Fibroblast of lung (primary cell): ENCODE measurements at places on chromosomes 16 and 17.

- peak; percentile 43 for DNase-seq
Measured at GRCh38 chr16:3274490-3274889, 8.8 kb upstream of the ZNF263 start.

GRCh38 chr16:82280867-82281266, 110.8 kb upstream of the MPHOSPH6 start:
- no peak for DNase-seq

- DNase-seq = no peak
Measured at GRCh38 chr16:5850632-5851392, 753.2 kb upstream of the EEF2KMT start.

DNA sequence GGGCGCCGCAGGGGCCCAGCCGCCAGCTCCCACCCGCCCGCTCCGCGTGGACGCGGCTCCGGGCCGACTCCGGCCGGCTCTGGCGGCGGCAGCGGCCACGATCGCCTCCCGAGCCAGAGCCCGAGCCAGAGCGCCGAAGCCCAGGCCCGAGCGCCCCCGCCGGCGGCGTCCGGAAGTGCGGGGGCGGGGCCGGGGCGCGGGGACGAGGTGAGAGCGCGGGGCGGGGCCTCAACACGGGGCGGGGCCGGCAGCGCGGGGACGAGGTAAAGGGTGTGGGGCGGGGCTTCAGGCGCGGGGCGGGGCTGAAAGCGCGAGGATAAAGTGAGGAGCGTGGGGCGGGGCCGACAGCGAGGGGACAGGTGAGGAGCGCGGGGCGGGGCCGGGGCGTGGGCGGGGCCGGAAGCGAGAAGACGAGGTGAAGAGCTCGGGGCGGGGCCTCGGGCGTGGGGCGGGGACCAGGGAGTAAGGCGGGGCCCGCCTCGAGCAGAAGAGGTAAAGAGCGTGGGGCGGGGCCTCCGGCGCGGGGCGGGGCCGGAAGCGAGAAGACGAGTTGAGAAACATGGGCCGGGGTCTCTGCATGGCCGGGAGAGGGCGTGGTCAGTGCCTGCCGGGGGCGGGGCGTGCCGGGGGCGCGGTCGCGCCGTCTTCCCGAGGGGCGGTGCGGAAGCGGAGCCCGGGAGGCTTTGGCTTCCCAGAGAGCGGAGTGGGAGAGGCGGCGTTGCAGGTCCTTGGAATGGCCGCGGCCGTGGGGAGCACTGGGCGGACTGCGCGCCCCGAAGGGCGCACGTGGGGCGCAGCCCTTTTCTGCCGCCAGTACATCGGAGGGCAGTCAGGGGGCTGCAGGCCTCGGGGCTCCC, at the start of gene AXIN1:
Gene AXIN1, minus strand, starts transcription at position 177 of the 857 bp plus-strand sequence. CDS start 5,698 bp downstream, outside the sequence.
- DNase-seq = peak; percentile 89

DNA sequence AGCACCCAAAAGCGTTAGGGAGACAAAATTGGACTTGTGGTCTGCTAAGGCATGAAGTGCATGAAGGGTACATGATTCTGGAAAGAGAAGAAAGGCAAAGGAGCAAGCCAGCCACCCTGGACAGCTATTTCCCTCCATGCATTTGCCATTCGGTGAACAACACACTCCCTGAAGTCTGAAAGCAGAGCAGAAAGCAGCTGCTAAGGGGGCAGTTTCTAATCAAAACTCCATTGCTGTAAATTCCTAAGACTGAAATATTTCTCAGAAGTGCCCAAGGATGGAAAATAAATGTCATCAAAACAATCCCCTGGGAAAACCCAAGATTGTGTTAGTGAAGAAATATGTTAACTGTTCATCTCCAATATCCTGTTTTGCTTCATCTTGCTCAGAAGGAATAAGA, 44.3 kb downstream of the PMP22 start:
- no peak for DNase-seq

DNA sequence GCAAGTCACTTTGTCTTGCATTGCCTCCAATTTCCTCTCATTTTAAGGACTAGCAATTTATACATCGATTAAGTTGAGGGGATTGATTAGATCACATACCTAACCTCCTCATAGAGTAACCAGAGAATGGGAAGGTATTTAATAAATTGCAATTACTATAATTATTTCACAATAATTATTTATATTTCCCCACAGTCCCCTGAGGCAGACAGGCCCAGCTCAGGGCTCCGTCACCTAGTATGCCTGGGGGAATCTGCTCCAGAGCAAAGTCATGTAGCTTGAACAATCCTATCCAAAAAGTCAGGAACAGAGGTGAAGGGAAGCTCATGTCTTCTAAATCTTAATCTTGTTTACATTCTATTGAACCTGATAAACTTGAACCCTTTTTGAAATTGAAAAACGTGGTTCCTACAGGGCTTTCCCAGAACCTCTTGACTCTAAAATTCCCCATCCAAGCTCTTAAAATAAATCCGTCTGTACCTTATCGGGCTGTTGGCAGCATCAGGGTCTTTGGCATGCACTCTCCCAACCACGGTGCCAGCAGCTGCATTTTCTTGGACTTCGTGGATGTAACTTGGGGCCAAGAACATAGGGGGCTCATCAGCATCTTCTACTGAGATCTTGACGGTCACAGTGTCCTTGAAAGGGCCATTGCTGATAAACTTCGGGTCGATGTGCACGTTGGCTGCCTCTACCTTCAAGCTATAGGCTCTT, 140.1 kb downstream of the CDH11 start:
- no peak for DNase-seq

GRCh38 chr16:54506741-54507500, 220.3 kb upstream of the IRX3 start:
- DNase-seq = no peak

GRCh38 chr16:801584-802363, 1.2 kb upstream of the GNG13 start:
- DNase-seq = no peak

GRCh38 chr17:56739776-56740175, 93.9 kb downstream of the C17orf67 start:
- DNase-seq = no peak

DNA sequence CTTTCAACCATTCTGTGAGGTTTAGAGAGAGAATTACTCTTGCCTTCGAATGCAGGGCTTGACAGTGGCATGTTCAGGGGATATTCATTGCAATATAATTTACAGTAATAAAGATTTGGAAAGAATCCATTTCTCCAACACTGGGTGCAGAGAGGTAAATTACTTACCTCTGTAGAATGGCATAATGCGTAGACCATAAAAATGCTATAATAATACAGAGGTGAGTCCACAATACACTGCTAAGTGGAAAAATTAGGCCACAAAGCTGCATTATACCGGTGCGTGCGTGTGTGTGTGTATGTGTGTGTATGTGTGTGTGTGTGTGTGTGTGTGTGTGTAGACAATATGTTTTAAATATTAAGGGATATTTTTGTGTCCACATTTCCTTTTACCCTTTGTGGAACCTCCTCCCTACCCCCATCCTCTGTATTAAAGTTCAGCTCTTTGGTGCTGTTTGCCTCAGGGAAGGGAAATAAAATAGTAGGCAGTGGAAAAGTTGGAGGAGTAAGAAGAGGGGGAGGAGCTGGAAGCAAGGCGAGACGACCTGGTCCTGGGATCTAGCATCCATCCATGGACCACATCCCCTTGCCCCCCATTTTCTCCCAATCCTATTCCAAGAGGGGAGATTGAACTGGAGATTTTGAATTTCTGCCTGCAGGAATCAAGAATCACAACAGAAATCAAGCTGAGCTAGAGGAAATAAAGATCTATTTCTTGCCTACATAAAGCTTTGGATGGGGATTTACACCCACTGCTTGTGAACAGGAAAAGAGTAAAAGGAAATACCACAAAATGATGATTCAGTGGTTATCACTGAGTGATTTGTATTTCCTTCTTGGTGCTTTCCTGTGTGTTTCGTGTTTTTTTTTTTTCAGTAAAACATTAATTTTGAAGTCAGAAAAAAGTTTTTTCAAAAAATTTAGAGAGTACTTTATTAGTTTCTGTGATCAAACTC, 124.8 kb downstream of the RGS9 start:
- no peak for DNase-seq

DNA sequence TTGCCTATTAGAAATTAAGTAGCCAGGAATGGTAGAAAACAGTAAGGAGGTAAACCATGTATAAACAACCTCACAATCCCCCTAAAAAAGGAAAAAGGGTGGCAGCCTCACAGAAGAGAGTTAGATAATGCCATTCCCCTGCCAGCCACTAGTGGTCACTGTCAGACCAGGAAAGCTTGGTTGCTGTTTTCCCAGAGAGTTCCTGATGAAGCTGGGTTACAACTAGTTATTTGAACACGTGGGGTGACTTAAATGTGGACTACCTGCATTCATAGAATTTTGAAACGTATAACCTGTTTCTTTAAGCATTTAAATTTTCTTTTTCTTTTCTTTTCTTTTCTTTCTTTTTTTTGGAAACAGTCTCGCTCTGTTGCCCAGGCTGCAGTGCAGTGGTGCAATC, 5.8 kb downstream of the GPRC5C start:
- DNase-seq = no peak

DNA sequence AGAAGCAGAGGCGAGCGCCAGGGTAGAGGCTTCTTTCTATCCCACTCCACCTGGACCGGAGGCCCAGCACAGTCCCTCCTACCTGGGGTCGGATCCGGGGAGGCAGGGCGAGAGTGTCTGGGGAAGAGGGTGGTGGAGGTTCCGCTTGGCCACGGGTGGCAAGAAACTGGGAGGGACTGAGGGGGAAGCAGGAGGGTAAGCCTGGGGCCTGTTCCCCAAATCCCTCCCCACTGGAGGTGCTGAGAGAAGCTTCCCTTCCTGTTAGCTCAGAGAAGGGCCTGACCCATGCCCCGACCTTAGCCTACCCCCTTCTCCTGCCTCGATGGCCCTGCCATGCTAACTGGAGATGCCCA, 1.8 kb upstream of the TPPP3 start:
- DNase-seq = no peak

DNA sequence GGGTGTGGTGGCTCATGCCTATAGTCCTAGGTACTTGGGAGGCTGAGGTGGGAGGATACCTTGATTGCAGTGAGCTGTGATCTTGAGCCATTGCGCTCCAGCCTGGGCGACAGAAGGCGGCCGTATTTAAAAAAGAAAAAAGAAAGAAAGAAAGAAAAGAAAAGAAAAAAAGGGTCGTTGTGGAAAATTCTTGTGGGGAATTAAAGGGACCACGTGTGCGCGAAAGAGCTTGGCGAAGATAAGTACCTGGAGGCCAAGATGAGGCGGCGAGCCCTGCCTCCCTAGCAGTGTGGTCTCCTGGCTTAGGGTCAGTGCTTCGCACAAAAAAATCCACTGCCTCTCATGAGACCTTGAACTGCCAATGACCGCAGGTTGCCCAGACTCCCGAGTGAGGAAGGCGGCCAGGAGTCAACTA, 728 bp upstream of the NMT1 start:
- DNase-seq = no peak

- DNase-seq = no peak
Measured at GRCh38 chr16:56102183-56102686, 89.1 kb upstream of the GNAO1 start.

GRCh38 chr16:79593074-79593531, 7.4 kb downstream of the MAF start:
- DNase-seq = peak; percentile 54

DNA sequence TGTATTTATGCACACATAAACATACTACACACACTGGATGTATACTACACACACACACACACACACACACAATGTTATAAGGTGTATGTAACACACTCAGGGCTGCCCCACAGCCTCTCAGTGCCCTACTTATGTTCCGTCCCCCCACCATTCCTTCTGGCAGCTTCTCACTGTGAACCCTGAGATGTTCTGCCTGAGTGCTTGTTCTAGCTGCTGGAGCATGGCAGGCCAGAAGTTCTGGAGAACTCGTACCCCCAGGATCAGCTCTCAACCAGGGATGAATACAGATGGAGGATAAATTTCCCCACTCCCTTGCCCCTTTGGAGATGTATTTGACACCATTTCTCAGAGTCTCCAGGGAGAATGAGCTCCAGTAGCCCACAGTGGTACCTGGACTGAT, 76.4 kb downstream of the CDH13 start:
- no peak for DNase-seq

GRCh38 chr16:89653656-89654295, 3.7 kb downstream of the CHMP1A start:
- no peak for DNase-seq

DNA sequence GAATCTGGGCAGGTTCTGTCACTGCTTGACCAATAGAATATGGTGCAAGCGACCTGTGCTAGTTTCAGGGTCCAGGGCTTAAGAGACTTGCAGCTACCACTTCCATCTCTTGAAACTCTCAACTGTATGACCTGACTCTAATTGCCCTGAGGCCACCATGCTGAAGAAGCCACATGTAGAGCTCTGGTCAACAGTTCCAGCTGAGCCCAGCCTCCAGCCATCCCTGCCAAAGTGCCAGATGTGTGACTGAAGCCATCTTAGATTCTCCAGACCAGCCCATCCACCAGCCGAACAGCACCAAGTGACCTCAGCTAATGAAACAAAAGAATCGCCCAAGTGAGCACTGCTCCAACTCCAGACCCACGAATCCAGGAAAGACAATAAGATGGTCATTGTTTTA, 3.4 kb upstream of the MT2A start:
- DNase-seq = no peak

DNA sequence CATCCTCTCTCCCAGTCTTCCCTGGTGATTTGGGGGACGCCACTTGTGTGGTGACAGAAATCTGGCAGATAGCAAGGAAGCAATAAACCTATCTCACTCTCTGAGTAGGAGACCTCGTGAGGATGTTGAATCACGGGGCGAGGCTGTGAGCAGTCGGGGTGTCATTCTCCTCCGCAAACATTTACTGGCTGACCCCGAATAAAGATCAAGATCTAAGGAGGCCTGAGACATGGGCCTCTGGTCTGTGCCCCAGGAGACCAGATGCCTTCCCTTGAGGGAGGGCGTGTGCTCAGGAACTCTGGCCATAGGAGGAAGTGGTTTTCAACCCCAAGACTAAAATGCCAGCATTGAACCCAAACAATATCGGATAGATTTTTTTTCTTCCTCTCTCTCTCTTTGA, 53.1 kb downstream of the FOXL1 start:
- DNase-seq = peak; percentile 29

GRCh38 chr17:79205688-79206205, 131.1 kb downstream of the ENGASE start:
- no peak for DNase-seq

DNA sequence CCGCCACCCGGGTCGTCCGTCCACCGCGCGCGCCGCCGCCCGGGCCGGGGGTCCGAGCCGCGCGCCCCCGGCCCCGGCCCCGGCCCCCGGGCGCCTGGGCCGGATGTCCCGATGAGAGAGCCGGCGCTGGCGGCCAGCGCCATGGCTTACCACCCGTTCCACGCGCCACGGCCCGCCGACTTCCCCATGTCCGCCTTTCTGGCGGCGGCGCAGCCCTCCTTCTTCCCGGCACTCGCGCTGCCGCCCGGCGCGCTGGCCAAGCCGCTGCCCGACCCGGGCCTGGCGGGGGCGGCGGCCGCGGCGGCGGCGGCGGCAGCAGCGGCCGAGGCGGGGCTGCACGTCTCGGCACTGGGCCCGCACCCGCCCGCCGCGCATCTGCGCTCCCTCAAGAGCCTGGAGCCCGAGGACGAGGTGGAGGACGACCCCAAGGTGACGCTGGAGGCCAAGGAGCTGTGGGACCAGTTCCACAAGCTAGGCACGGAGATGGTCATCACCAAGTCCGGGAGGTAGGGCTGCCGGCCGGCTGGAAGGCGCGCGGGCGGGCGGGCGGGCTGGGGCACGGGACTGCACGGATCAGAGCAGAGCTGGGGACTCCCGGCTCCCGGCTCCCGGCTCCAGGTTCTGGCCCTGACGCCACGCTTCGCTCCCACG, 548 bp downstream of the TBX2 start:
- peak; percentile 59 for DNase-seq

GRCh38 chr17:36884495-36885152, 52.7 kb upstream of the LHX1 start:
- DNase-seq = no peak
